ENCODE measurements at places on chromosomes 6 and 20.
A peak's percentile ranks its signal among the peaks of the same experiment; 100 is the strongest.

GRCh38 chr6:12608016-12608860, 108.3 kb upstream of the PHACTR1 start:
- no peak for DNase-seq

DNA sequence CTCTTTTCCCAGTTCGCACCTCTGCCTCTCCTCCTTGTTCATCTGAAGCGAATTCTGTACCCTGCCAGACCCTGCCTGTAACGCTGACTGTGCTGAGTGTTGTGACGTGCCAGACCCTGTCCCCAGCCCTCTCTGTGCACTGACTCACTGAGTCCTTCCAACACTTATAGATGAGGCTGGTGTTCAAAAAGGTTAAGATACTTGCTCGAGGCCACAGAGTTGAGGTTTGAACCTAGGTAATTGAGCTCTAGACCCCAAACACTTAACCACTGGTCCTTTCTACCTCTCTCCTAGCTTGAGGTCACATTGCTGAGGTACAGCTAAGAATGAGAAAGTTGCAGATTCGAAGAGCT, 45.7 kb upstream of the NEDD9 start:
- DNase-seq, result no peak

DNA sequence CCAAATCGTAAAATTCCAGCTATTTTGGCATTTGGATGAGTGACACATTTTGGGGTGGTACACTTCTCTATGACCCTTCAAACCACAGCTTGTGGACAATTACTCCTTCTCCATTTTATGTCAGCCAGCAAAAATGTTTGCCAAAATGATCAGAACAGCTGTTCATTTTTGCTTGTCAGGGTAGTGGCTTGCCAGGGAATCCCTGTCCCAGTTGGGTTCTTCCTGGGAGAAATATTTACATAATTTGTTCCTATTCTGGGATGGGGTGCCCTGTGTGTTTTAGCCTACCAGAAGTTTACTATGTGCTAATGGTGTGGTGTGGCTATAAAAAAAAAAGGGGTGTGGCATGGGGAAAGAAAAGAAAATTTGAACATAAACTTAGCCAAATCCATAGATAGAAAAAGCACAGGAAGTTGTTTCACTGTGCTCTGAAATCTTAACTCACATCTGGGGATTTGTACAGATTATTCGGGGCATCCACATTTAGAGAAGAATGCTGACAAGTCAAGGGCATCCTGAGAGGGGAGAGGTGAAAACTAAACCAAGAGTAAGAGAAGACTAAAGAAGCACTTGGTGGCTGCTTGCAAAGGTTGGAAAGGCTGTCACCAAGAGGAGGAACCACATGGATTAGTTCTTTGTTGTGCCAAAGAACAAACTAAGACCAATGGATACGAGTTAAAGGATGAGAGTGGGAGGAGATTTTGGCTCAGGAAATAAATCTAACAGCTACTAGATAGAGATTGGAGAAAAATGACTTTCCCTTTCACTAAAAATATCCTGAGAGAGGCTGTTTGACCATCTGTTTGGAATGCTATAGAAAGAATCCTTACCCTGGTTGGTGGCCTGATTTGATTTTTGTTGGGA, 55.2 kb upstream of the RBM24 start:
- DNase-seq, result no peak

DNA sequence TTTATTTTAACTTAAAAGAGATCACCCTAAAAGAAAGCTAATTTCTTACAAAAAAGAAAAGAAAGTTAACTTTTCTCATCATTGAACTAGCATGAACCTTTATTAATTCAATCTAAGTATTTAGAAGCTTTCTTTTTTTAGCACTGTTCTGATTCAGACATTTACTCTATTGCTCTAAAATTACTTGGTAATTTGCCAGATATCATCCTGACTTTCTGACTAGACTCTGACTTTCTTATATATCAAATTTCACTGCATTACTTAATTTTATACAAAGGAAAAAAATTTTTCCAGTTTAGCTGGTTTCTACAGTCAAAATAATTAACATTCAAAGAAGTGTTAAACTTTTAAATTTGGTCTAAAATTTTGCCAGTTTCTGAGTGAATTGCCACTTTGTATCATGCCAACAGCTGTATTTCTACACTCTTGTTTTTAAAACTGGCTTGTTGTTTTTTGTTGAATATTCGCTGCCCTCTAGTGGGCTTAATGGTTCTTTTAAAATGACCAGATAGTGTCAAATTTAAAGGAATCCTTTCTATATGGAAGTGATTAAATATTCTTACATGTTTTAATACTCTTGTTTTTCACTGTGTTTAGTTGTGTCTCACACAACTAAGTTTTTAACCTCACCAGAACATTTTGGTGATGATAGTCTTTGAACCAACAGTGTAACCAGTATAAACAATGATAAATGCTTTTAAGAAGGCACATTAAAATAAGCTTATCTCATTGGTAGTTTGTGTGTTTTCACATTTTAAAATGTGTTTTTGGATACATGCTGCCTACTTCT, 102.0 kb downstream of the POPDC3 start:
- peak; percentile 63 for DNase-seq

DNA sequence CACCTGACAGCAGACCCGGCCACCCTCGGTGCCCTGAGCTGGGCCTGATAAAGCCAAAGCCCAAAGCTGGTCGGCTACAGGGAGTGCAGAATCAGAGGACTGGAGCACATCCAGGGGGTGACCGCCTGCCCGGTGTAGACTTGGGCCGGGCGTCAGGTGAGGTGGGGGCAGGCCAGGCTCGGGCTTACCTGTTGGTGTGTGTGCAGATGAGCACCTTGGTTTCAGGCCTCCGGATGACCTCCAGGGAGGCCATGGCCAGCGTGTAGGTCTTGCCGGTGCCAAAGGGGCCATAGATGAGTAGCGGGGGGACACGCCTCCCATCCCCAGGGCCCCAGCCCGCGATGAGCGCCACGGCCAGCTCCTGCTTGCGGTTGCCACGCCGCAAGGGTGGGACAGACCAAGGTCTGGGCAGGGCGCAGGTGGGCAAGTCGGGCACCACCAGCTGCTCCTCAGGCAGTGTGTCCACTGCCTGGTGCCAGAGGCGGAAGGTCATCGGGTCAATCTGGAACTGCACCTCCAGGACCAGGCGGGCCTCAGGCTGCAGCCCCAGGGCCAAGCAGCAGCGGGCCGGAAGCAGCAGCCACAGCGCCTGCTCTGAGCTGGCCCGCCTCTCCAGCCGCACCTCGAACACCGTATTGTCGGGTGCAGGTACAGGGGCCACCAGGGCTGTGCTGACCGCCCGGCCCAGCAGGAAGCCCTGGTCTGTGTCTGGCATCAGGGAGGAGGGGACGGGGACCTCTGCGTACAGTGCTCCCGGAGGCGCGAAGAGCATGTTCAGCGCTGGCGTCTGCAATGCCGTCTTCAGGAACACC, 5.7 kb downstream of the HELZ2 start:
- DNase-seq, result no peak

GRCh38 chr6:113960795-113961194, 10.2 kb downstream of the HDAC2 start:
- no peak for DNase-seq

DNA sequence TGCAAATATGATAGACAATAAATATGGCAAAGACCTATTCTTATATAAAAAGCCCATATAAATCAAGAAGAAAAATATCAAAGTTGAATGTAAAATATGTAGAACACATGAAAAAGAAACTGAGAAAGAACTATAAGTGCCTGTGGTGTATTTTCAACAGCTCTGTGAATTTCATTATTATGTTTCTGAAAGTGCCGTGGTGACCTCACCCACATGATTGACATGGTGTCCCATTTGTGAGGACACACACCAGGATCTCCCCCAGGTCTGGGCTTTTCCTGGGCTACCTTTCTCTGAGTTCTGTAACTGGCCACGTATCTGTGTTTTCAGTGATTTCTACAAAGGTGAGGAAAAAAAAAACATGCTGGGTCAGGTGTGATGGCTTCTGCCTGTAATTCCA, 86.7 kb downstream of the BMP6 start:
- no peak for DNase-seq

DNA sequence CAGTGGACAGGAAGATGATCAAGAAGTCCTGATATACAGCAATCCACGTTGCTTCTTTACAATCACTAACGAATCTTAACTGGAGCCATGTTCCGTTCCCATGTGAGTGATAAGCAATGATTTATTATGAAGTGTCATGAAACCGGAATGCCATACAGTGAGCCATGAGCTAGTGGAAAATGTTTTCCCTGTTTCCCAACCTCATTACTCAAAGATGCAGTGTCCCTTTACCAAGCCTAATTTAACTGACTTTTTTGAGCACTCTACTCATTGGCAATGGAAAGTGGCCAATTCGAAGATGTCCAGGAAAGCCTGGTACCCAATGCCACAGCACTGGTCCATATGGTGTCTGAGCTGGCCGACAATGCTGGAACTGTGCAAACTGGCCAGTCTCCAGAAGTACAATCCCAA, 148.3 kb downstream of the ZNF217 start:
- no peak for DNase-seq

- no peak for DNase-seq
These were observed 3.3 kb upstream of the STMND1 start for GRCh38 chr6:17098538-17098937.

DNA sequence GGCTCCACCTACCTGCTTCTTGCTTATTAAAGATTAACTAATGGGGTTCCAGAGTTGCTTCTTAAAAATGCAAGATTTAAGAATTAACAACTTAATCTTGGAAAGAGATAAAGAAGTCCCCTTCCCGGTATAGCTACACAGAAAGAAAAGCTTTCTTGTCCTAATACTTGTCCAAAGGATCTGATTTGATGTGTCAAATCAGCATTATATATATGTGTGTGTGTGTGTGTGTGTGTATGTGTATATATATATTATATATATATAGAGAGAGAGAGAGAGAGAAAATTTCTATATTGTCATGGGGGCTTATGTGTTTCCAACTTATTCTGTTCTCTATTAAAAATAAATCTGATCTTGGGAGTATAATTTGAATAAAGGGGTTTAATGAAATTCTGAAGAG, 4.6 kb upstream of the HMGN4 start:
- DNase-seq, result no peak

All from NCI-H774 (cell line).